ENCODE measurements at places on chromosomes 4 and X.

DNA sequence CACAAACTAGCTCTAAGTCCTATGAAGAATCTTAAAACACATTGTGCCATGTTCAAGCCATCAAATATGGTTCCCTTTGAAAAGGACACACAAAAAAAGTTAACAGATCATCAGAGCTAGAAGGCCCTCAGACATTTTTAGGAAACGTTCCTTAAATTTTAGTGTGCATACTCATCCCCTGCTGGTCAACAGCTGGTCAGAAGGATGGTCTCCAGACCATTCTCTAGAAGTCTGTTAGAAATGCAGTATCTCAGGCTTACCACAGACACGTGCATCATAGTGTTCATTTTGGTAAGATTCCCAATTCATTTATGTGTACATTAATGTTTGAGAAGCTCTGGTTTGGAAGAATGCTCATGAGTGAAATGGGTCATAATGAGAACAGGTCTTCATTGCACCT, 523.1 kb downstream of the INPP4B start:
- no peak for DNase-seq

- DNase-seq: no peak
Observed at GRCh38 chr4:13670456-13671160, 43.1 kb upstream of the BOD1L1 start.

GRCh38 chr4:180951312-180951711, 1291.9 kb upstream of the TENM3 start:
- no peak for DNase-seq

GRCh38 chr4:176380352-176381157, 60.8 kb downstream of the SPCS3 start:
- no peak for DNase-seq

Data from endothelial cell (in vitro differentiated cells).